Right lobe of liver (tissue), 6 donors: ENCODE measurements at places on chromosomes 1 and 21.
A peak's percentile ranks its signal among the peaks of the same experiment; 100 is the strongest.

DNA sequence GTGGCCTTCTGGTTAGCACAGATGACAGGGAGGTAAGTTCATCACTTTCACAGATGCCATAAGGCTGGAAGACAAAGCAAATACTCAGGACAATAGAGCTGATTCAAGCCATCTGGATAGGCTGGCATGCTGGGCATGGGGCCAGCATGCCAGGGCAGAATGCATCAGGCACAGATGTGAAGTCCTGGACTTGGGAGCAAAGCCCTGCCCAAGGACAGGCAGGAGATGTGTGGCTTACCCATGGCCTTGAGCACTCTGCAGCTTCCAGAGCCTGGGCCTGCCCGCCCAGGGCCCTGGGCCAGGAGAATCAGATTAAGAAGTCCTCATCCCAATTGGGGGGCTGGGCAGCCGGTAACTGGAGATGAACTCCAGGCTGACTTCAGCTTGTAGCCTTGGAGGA, 135.7 kb upstream of the ZC3H12A start:
- no peak for DNase-seq

GRCh38 chr1:77504986-77505385, 177.5 kb downstream of the ZZZ3 start:
- DNase-seq, result no peak

DNA sequence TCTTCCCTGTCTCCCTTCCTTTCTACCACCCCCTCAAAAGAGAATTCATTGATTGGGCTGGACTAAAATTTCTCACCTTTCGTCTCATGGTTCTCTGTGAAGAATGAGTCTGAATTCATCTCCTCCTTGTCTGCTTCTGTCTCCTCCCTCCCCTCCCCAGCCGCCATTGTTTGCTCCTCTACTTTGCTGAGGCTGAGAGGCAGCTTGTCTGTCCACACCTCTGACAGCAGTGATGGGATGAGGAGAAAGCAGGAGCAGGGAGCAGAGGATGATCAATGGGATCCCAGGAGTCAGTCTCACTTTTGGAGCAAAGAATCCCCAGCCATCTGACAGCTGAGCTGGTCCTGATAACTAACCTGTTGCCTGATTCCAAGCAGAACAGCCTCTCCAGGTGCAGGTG, 2.5 kb downstream of the ILDR2 start:
- no peak for DNase-seq

DNA sequence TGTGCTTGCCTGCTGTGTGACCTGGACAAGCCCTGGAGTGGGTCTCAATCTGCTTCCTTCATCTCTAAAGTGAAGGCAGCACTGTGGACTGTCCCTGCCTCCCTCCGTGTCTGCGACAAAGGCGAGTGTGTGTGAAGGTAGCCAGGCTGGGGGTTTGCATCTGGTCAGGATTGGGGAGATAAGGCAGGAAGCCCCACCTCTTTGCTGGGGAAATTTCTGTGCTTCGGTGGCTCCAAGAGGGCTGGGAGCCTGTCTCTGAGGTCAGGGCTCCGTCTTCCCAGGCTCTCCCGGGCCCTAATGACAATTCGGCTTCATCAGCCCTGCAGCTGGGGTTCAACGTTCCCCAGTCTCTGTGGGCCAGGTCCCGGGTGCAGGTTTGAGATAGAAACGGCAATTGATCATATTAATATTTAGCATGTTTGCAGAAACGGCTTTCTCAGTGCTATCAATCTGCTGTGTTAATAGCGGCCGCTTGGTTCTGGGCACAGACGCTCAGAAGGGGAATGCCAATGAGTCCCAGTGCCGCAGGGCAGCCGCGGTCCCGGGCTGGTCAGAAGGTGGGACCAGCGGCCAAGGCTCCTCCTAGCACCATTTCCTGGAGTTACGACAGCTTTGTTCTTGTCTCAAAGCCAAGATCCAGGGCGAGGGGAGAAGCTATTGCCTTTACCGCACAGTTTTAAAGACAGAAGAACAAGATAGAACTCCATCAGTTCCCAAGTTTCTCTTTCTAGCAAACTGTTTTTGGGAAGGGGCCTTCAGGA, 105.7 kb downstream of the PRDM16 start:
- peak; percentile 56 for DNase-seq

GRCh38 chr1:38474738-38475623, 384.6 kb downstream of the RRAGC start:
- no peak for DNase-seq

DNA sequence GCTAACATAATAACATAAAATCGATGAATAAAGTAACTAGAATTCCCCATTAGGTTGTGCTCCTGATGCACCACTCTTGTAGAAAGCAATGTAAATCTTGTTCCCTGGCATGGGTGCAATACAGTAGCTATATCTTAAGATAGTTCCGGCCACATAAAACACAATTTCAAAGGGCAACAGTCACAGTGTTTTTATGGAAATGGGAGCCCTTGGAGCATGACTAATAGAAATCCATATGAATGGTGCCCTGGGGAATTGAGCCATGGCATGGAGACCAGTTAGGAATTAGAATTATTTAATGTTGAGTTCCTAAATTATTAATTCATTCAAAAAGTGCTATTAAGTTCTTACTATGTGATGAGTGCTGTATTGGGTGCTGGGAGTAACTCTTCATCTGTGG, 118.7 kb downstream of the KCNK2 start:
- DNase-seq, result no peak

GRCh38 chr1:91622616-91623015, 122.0 kb downstream of the CDC7 start:
- no peak for DNase-seq

DNA sequence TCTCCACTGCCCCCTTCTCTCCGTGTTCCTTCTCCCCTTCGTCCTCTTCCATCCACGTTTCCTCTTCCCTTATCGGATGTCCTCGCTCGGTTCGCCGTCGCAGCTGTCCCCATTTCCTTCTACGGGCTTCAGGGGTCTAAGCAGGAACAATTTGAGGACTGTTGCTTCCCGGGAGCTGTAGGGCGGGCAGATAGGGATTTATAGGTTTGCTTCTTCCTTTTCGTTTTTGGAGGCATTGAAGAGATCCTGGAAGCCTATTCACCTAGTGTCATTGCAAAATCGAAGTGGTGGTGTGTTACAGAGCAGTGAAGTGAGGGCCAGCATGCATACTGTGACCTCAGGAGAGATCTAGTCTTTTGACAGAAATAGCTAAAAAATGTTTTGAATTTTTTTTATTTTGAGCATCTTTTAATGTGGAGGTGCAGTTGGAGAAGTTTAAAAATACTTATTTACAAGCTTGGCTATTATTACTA, 897 bp downstream of the ZYG11B start:
- peak; percentile 48 for DNase-seq
